NCI-H146 (cell line): ENCODE measurements at places on chromosomes 4 and X.

GRCh38 chr4:138697851-138698250, 317.7 kb upstream of the NOCT start:
- DNase-seq: no peak

GRCh38 chrX:14496674-14497073, 32.7 kb upstream of the GLRA2 start:
- DNase-seq: no peak

- DNase-seq: no peak
These were observed 169.9 kb downstream of the BANK1 start for GRCh38 chr4:101960431-101960830.

DNA sequence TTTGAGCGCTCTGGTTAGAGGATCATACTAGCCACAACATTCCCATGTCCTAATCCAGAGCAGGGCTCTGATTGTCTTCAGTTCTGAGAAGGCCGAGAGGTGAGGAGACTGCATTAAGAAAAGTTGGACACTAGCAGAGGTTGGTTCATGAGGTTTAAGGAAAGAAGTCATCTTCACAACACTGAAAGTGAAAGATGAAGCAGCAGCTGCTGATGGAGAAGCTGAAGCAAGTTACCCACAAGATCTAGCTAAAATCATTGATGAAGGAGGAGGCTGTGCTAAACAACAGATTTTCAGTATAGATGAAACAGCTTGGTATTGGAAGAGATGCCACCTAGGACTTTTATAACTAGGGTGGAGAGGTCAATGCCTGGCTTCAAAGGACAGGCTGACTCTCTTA, 36.8 kb downstream of the RAP1GDS1 start:
- no peak for DNase-seq

GRCh38 chrX:125786316-125786715, 379.8 kb downstream of the DCAF12L2 start:
- DNase-seq: no peak

- DNase-seq: no peak
These were observed 55.1 kb downstream of the PPP3CA start for GRCh38 chr4:101292214-101292613.

DNA sequence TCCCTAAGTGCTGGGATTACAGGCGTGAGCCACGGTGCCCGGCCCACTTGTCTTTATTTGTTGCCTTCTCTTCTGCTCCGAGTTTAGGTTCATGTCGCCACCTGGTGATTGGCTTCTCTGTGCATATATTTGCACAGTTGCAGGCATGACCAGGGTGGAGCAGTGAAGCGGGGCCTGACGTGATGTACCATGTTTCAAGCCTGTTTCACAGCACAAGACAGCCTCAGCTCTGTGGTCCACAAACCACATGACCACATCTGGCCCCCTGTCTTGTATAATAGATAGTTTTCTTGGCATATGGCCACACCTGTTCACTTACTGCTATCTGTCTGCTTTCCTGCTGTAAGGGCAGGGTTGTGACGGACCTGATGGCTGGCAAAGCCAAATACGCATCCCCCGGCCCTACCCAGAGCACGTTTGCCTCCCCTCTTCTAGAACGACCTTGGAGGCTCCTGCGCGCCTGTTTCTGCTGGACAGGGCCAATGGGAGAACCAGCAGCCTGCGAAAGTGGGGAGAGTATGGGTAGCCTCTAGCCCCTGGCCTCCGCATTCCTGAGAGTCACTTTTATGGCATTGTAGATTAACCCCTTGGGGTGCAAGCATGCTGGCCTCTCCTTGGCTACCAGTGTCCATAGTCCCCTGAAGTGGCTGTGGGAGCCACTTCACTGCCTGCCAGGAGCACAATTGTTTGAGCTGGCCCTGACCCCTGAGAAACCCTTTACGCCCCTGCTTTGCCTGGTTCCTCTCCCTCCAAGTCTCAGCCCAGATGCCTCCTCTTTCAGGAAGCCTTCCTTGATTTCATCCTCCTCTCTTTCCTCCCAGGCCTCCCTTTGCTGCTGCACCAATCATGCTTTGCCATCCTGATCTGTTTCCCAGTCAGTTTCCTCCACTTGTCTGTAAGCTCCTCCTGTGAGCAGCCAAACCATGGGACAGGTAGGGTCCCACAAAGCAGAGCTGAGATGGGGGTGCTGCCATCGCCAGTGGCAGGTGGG, 6.0 kb upstream of the SH3TC1 start:
- peak; percentile 63 for DNase-seq

GRCh38 chr4:65089666-65090065, 580.6 kb downstream of the EPHA5 start:
- peak; percentile 25 for DNase-seq

- DNase-seq: no peak
These were observed 29.6 kb downstream of the MED14 start for GRCh38 chrX:40705658-40706312.

- no peak for DNase-seq
These were observed 623.5 kb downstream of the FSTL5 start for GRCh38 chr4:161540265-161540664.

DNA sequence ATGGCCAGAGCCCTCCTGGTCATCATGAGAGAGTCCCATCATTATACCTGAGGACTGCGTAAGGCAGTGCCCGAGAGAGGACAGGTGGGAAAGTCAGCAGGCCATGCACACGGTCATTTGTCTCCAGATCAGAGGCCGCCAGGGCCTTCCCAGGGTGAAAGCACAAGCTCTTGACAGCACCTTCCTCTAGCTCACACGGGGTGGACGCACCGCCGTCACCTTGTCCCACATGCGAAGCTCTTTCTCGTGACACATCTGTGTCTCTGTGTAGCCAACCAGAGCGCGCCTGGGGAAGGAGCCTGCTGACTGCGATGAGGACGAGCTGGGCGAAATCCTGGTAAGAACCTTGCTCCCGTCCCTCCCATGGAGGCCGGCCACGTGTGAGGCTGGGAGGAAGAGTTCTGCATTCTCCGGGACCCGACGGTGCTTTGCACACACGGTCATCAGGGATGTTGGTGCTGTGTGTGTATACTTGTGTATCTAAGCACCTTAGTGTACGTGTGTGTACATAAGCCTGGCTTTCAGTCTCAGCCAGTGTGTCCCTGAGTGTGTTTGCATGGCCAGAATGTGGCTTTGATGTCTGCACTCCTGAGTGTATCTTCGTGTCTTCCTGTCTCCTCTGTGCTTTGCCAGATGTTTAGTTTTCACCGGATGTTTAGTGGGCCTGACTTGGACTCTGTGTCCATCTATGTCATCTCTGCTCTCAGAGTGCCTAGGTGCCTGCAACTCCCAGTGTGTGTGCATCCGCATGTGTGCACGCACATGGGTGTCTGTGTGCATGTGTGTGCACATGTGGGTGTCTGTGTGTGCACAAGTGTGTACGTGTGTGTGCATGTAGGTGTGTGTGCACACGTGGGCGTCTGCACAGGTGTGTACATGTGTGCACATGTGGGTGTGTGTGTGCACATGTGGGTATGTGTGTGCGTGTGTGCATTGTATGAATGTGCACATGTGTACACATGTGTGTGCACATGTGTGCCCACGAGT, 15.1 kb downstream of the ATP5ME start:
- DNase-seq: no peak

DNA sequence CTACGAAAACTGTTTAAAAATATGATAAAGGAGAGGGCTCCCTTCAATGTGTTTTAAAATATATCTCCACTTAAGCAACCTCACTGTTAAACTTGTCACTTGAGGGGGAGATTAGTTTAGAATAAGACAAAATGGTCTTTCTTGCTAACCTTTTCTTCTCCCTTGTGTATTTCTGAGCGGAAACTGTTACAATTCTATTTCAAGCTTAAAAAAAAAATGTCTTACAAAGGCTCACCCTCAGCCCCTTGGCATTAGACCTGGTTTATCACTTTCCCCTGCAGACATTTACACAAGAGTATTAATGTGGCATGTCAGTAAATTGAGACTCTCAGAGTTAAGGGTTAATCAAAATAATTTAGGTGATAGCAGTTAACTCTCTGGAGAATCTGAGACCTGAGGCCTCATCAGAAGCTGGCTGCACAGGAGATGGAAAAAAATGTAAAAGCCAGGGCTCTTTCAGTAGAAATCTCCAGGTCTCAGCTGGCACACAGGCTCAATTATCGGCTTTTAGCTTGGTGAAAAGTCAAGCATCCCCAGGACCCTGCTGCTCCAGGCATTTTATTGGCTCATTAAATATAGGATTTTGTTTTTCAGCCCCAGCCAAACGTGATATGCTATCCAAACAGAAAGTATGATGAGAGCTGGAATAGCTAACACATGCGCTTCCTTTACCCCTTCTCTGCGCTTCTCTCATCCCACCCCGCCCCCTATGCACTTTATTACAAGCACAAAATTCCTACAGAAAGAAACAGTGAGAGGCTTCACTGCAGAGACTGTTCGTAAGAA, 130.5 kb downstream of the PPA2 start:
- DNase-seq: no peak

DNA sequence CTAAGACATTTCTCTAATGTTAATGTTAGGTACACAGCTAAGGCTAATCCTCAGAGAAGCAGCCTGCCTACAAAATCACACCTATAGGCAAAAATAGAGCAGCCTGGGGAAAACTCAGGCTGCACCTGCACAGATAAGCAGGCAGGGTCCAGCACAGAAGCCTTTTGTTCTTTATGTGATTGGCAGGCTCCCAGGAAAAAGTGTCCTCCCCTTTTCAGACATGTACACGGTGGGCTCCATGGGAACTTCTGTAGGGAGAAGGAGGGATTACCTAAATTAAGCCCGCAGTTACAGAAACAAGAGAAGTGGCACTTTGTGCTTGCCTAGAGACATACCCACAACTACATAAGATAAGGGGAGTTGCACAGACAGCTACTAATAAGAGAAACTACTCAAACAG, 4.0 kb upstream of the HSPA4L start:
- peak; percentile 34 for DNase-seq

- peak; percentile 4 for DNase-seq
These were observed at the start of gene NLGN3 for GRCh38 chrX:71144651-71145050. NLGN3 (plus strand) TSS chrX:71144841; CDS start chrX:71147750, 2,909 bp downstream.

GRCh38 chr4:154559494-154560418, 3.1 kb upstream of the FGB start:
- DNase-seq: peak; percentile 15

GRCh38 chrX:107701493-107702121, 73.3 kb downstream of the PRPS1 start:
- no peak for DNase-seq

DNA sequence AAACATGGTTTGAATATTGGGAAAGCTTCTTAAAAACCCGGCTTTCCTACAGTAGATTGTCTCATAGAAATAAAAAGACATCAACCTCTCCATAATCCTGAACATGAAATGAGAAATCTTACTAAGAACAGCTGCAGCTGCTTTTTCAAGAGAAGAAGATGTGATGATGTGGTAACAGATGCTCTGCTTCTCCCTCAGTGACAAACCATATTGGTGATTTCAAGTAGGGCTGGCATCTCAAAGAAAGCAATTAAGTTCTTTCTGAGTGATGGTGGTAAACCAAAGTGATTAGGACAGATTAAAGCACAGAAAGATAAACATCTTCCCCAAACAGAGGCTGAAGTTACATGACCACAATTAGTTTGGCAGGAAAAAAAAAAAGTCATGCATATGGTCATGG, 1477.7 kb downstream of the RAPGEF2 start:
- no peak for DNase-seq

- DNase-seq: no peak
These were observed 244.3 kb upstream of the DCAF8L1 start for GRCh38 chrX:28225513-28225912.

DNA sequence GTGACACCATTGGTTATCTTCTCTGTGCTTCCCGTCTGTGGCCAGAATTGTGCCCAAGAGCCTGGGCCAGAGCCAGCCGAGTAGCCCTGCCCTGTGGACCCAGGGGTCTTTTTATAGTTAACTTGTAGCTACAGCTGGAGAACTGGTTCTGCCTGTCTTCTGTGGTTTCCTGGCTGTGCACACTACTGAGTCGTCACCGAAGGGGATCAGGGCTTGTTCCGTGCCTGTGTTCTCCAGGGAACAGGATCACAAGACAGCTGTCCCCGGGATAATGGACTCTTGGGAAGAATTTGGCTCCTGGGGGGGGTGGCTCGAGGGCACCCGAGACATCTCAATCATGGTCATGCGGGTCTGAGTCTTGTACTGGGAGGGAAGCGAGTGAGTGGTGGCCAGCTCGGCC, 22.1 kb upstream of the OPN1LW start:
- DNase-seq: no peak

DNA sequence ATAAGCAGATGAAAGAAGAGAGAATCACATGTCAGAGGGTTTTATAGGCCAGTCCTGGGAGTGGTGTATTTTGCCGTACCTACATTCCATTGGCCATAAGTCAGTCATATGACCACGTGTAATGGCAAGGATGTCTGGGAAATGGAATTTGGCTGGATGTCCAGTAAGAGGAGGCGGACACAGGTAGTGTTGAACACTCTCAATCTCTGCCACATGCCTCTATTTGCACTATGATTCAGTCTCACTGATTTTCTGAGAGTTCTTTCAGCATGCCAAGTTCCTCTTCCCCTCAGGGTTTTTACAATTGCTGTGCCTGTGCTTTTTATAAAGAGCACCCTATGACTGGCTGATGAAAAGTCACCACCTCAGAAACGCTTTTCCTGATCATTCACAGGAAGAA, 164.2 kb upstream of the GPR101 start:
- no peak for DNase-seq

GRCh38 chr4:114597410-114598115, 1.0 kb upstream of the UGT8 start:
- DNase-seq: peak; percentile 42

DNA sequence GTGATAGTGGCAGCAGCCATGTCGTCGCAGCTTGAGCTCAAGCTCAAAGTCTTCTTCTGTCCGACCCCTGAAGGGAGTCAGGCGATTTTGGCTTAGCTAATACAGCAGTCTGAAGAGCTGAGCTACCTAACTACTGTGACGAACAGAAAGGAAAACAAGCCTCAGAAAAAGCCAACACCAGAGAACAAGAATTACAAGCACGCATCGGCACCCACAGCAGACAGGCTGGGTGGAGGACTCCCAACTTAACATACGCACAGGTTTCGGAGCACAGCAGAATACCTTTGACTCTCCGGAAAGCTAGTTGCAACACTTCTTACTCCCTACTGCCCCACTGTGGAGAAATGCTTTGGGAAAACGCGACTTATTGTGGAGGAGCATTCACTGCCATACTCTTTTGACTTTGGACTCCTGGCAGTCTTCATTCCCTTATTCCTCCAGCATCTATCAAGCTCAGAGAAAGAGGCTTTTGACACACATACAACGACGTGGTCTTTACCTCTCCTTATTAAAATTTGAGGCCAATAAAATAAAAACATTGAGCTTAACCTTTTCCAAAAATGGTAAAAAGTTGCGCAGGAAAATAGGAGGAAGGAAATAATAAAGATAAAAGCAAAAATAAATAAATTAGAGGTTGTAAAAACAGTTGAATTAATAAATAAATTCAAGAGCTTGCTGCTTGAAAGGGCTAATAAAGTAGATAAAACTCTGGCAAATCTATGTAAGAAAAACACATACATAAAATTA, 41.3 kb upstream of the GPC3 start:
- no peak for DNase-seq

- no peak for DNase-seq
These were observed 296.1 kb downstream of the TRIML1 start for GRCh38 chr4:188435381-188435780.

- no peak for DNase-seq
These were observed 5.7 kb downstream of the ATP1B4 start for GRCh38 chrX:120367402-120368109.

DNA sequence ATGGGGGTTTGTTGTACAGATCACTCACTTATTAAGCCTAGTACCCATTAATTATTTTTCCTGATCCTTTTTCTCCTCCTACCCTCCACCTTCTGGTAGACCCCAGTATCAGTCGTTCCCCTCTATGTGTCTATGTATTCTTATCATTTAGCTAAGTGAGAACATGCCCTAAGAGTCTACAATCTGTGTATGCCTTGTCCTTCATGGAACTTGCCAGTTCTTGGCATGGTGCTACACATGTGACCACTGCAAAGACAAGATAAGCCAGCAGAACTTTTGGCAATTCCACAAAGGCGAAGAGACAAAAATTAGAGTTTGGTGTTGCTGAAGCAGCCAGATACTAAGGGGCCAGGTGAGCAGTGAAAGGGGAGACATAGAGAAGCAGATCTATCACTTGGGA, 101.3 kb downstream of the CORIN start:
- no peak for DNase-seq
